Epithelial cell of esophagus (primary cell): ENCODE measurements at places on chromosomes 2 and 18.

DNA sequence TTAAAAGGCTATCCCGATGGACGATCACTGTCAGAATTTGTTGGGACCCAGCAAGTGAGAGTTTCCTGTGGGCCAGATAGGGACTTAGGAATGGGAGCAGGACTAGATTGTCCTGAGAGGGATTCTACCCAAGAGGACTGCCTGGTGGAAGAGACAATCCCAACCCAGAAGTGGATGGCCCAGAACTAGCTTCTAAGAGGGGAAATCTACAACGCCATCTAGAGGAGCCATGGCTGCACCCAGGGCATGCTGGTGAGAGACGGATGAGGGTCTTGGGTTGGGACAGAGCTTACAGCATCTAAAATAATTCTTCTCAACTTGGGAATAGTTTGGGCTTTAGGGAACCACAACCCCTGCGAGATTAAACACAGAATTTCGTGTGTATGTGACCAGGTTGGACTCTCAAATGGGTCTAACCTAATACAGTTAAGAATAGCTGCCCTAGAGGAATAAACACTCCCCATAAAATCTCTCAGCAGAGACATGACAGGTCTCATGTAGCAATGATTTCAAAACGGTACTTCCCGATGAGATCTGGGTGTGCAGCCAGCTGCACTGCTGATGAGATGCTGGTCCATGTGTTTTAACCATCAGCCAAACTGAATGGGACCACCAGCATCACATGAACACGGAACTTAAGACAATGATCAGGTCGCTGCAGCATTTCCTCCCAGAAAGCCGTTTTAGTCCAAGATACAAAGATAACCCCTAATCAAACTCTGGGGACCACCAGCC, 50.8 kb downstream of the CCBE1 start:
- no peak for DNase-seq

- DNase-seq = no peak
Measured at GRCh38 chr2:78606895-78607294, 418.6 kb upstream of the REG3G start.

DNA sequence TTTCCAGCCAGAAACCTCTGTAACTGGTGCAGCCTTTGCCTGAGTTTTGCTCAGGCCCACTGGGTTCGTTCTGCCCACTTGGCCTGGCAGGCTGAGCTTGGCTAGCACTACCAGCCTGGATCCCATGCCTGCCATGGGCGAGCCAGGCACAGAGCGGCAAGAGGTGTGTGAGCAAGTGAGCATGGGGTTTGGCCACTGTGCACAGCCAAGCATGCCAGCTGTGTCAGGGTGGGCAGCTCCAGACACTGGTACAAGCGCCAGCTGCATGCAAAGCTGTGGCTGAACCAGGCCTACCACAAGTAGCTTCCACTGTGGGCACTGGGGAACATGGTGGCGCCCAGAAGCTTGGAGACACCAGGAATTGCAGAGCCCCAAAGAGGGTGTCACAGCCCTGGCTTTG, 56.3 kb upstream of the LDAH start:
- DNase-seq = no peak

GRCh38 chr2:235468978-235469655, 24.7 kb upstream of the AGAP1 start:
- DNase-seq = peak; percentile 93

DNA sequence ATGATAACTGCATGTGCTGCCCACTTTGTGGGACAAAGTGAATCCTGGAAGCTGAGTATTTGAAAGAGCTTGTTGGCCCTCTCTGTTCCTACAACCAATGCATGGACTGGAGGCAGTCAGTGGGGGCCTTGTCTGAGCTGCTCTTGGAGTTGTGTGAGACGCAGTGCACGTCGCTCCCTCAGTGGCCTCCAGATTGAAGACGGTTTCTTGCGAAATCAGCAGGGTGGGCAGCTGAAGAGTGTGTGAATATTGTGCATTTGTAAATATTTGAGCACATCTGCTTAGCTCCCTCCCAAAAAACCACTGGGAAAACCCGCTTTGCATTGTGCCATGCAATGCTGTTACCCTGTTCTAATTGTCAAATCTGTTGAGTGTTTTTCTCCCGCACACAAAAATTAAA, 782.8 kb downstream of the PLCL1 start:
- no peak for DNase-seq

- peak; percentile 24 for DNase-seq
Measured at GRCh38 chr2:177355874-177356273, 36.7 kb upstream of the AGPS start.

- DNase-seq = no peak
Measured at GRCh38 chr18:68400889-68401288, 314.0 kb downstream of the TMX3 start.
